ENCODE measurements at places on chromosomes 4 and X.
A peak's percentile ranks its signal among the peaks of the same experiment; 100 is the strongest.

- DNase-seq = no peak
These were observed 382.8 kb downstream of the KLHL4 start for GRCh38 chrX:87900320-87900908.

GRCh38 chr4:80026100-80026499, 46.9 kb downstream of the ANTXR2 start:
- no peak for DNase-seq

DNA sequence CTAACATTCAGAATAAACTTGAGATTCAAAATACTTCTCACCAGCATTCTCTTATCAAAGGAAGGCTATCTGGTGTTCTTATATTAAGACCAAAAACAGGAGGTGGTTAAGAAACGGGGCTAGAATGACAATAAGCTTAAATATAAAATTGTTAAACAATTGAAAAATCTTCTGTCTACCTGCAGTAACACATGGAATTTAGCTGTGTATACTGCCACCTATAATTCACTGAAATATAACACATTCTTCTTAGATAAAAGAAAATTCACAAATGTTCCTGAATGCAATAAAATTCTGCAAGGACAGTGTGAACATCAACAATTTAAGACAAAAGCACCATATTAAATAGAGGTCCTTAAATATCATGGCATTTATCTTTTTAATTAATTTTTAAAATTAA, 11.5 kb upstream of the PCDH10 start:
- no peak for DNase-seq

DNA sequence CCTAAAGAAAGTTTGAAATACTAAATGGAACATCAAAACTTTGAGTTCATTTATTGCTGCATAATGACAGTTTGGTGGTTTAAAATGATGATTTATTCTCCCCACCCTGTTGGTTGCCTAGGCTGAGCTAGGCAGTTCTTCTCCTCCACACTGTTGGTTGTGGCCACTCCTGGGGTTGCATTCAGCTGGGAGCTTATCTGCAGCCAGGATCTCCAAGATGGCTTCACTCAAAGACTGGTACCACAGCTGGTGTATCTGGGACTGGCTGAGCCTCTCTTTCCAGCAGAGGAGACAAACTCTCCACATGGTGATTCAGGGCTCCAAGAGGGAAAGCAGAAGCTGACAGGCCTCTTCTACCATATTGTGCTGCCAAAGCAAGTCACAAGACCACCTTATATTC, 33.1 kb downstream of the MSL3 start:
- no peak for DNase-seq

- no peak for DNase-seq
These were observed 16.2 kb downstream of the ANK2 start for GRCh38 chr4:113065629-113066028.

DNA sequence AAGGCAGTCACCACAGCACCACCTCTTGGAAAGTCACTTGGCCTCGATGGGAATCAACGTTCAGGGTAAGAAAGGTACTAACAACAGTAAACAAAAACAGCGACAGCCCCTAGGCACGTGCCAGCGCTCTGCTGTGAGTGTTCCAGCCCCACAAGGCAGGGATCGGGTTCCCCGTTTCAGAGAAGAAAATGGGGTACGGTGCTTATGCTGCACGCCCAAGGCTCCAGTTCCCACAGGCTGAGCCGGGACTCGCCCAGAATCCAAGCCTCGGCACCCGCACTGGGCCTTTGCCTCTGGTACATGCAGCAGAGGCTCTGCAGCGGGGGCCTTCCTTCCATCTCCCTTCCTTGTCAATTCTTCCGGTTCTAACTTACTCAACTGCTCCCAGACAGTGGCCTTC, 37.3 kb downstream of the WDR1 start:
- DNase-seq = no peak

DNA sequence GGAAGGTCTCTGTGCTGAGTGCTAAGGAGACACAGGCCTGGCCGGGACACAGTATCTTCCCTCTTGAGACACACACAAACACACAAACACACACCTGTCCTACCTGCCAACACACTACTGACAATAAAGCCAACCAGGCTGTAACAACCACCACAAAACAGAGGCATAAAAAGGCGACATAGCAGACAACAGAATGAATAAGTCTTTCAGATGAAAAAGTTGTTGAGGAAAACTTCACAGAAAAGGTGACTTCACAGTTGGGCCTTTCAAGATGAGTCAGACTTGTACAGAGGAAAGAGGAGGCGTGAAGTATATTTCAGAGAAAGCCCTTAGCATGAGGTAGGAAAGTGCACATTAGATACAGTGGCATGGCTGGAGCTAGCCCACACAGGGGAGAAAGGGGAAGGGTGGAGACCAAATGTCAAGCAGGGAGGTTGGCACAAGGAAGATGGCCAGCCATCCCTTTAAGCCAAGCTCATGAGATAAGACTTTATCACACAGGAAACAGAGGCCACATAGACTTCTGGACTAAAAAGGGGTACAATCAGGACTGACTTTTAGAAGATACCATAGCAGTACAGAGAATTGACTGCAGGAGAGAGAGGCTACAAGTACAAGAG, 54.0 kb downstream of the SLC9A7 start:
- DNase-seq = no peak

- DNase-seq = peak; percentile 87
These were observed 513 bp downstream of the NHSL2 start for GRCh38 chrX:71910986-71911730.

DNA sequence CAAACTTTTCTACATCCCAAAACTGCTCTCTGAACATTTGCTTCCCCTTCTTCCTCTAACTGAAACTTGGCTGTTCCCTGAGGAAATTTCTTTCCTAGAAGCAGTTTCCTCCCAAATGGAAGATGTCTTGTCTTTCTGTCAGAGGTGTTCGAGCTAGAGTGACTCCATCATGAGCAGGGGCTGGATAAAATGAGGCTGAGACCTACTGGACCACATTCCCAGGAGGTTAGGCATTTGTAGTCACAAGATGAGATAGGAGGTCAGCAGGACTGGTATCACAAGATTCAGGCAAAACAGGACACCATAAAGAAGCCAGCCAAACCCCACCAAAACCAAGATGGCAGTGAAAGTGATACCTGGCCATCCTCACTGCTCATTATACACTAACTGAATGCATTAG, 35.8 kb upstream of the PGRMC2 start:
- DNase-seq = peak; percentile 44

All from ELF-1 (cell line).